Kidney (tissue), 22 donors: ENCODE measurements at places on chromosomes 12 and 14.

- no peaks in the 10 kb centered on the region for H3K36me3 ChIP-seq
- H3K4me1 ChIP-seq, result peaks cover 2% of the 10 kb centered on the region
- no peak overlapping the region for H3K27ac ChIP-seq
- no peak for DNase-seq
- no peak overlapping the region for H3K4me3 ChIP-seq
Observed at GRCh38 chr12:59080101-59080500, 159.8 kb upstream of the LRIG3 start.

- H3K4me3 ChIP-seq, result no peak overlapping the region
- H3K27ac ChIP-seq, result no peak overlapping the region
- no peaks in the 10 kb centered on the region for H3K27me3 ChIP-seq
Observed at GRCh38 chr12:112354399-112354798, 27.8 kb downstream of the HECTD4 start.

DNA sequence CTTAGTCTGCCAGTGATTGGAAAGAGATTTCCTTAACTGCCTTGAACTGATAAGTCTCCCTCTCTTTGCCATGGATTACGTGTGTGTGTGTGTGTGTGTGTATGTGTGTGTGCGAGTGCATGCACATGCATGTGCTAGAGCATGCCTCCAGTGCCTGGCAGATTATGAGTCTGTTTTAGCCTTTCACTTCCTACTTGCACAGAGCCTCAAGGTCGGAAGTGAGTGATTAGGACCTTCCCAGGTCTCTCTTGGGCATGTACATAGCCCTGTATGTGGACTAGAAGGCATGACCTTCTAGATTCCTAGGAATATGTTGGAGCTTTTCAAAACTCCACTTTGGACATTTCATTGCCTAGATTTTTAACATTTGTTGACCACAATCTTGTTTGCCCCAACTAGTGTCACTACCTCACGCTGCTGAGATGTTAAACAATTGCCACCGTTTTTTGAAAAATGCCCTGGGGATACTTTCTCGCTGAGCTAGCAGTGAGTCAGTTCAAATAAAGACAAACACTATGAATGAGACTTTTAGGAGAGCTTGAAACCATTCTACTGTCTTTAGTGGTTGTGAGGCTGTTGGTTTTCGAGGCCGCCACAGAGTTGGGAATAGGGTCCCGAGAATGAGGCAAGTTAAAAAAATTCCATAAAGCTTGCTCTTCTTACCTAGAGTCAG lies 28.2 kb downstream of the KIAA0586 start:
- no peaks in the 10 kb centered on the region for H3K27me3 ChIP-seq
- H3K36me3 ChIP-seq, result peaks cover 7% of the 10 kb centered on the region
- H3K27ac ChIP-seq, result no peak overlapping the region
- no peaks in the 10 kb centered on the region for H3K4me1 ChIP-seq

- no peaks in the 10 kb centered on the region for H3K27me3 ChIP-seq
- no peak overlapping the region for H3K4me3 ChIP-seq
- no peak overlapping the region for H3K27ac ChIP-seq
Observed at GRCh38 chr12:63206909-63207308, 55.9 kb upstream of the AVPR1A start.

- no peaks in the 10 kb centered on the region for H3K4me1 ChIP-seq
- no peaks in the 10 kb centered on the region for H3K36me3 ChIP-seq
Observed at GRCh38 chr12:131197490-131197889, 243.8 kb downstream of the ADGRD1 start.

- H3K4me1 ChIP-seq, result no peaks in the 10 kb centered on the region
- H3K27ac ChIP-seq, result no peak overlapping the region
- H3K4me3 ChIP-seq, result no peak overlapping the region
- no peak for DNase-seq
- H3K36me3 ChIP-seq, result no peaks in the 10 kb centered on the region
- H3K27me3 ChIP-seq, result no peaks in the 10 kb centered on the region
Observed at GRCh38 chr12:95517246-95517645, 34.0 kb downstream of the USP44 start.

DNA sequence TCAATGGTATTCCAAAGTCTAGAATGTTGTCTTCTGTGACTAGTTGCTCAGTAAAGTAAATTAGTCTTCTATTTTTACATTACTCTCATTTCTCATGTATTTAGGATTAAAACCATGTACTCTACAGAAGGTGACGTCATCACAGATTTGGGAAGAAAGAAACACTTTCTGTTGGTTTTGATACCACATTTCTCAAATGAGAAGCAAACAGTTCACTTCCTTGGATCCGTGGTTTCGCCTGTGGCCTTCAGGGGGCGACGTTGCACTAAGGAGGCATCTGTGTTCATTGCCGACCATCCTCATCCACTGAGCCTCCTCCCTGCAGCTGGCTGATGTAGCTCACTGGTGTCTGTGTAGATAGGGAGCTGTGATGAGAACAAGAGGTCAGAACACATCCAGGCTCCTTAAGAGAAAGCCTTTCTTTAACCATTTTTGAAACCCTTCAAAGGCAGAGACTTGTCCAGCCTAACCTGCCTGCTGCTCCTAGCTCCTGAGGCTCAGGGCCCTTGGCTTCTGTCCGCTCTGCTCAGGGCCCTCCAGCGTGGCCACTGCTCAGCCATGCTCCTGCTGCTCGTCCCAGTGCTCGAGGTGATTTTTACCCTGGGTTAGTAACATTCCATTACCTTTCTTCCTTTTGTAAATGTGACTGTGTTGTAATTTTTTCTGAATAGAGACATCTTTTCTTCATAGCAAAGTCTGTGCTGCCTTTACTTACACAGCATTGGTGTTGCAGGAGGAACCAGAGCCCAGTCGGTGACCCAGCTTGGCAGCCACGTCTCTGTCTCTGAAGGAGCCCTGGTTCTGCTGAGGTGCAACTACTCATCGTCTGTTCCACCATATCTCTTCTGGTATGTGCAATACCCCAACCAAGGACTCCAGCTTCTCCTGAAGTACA lies 220.6 kb upstream of the OR4E1 start:
- no peaks in the 10 kb centered on the region for H3K27me3 ChIP-seq
- no peaks in the 10 kb centered on the region for H3K4me1 ChIP-seq

DNA sequence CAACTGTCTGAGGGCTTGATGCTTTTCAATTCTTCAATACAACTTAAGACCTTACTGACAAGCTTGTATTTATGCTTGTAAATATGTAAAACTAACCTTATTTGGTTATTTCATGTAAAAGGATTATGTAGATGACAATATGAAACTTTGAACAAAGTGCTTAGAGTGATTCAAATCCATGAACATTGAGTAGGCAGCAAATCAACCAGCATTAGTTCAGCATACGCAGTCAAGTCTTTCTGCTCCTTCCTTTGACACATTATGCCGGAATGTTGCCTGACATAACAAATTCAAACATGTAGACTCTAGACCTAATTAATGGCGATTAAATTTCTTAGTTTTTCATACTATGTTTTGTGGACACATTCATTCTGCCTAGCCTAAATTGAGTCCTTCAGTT lies 105.2 kb downstream of the FGD4 start:
- no peak overlapping the region for H3K27ac ChIP-seq
- H3K36me3 ChIP-seq, result no peaks in the 10 kb centered on the region
- H3K27me3 ChIP-seq, result no peaks in the 10 kb centered on the region
- DNase-seq, result no peak
- H3K4me3 ChIP-seq, result peak overlapping the region; percentile 9

DNA sequence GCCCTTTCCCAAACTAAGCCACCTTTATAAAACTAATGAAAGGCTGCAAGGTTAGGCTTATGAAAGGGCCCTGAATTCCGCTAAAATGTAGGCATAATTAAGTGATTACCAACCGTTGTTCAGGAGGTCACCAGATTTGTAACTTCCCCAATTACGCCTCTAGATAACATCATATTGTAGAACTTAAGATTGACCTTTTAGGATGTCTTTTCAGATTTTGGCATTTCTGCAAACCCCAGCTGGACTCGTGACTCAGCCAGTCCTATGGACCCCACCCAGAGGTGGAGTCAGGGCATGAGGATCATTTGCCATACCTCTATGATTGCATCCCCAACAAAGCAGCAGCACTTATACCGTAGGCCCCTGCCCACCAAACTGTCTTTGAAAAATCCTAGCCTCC lies 3.7 kb upstream of the LPCAT3 start:
- H3K27me3 ChIP-seq, result no peaks in the 10 kb centered on the region
- H3K27ac ChIP-seq, result no peak overlapping the region
- no peaks in the 10 kb centered on the region for H3K36me3 ChIP-seq
- H3K4me3 ChIP-seq, result no peak overlapping the region
- H3K4me1 ChIP-seq, result no peaks in the 10 kb centered on the region

DNA sequence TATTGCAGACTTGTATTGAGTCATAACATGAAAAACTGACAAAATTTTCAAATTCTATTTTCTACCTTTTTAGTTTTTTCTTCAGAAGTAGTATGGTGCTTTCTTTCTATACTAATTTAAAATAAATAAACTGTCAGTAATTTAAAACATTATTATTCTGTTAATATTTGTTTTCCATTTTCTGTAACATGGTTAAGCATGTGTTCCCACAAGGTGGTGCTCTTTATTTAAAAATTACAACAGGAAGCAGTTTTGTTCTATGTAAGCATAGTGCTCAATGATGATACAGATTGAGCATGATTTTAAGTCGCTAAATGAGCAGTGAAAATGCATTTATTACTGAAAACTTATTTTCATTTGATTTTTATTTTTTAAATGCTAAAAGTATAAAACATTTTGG lies 114.6 kb downstream of the PPFIA2 start:
- H3K27ac ChIP-seq, result no peak overlapping the region
- no peaks in the 10 kb centered on the region for H3K36me3 ChIP-seq
- no peaks in the 10 kb centered on the region for H3K4me1 ChIP-seq
- no peak overlapping the region for H3K4me3 ChIP-seq

DNA sequence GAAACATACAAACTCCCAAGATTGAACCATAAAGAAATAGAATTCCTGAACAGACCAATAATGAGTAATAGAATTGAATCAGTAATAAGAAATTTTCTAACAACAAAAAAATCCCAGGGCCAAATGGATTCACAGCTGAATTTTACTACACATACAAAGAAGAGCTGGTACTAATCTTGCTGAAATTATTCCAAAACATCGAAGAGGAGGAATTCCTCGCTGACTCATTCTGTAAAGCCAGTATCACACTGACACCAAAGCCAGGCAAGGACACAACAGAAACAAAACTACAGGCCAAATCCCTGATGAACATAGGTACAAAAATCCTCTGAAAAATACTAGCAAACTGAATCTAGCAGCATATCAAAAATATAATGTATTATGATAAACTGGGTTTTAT lies 367.8 kb upstream of the CLEC14A start:
- H3K4me1 ChIP-seq, result no peaks in the 10 kb centered on the region
- H3K4me3 ChIP-seq, result no peak overlapping the region
- H3K27ac ChIP-seq, result no peak overlapping the region
- no peaks in the 10 kb centered on the region for H3K36me3 ChIP-seq
- no peaks in the 10 kb centered on the region for H3K27me3 ChIP-seq
- no peak for DNase-seq

DNA sequence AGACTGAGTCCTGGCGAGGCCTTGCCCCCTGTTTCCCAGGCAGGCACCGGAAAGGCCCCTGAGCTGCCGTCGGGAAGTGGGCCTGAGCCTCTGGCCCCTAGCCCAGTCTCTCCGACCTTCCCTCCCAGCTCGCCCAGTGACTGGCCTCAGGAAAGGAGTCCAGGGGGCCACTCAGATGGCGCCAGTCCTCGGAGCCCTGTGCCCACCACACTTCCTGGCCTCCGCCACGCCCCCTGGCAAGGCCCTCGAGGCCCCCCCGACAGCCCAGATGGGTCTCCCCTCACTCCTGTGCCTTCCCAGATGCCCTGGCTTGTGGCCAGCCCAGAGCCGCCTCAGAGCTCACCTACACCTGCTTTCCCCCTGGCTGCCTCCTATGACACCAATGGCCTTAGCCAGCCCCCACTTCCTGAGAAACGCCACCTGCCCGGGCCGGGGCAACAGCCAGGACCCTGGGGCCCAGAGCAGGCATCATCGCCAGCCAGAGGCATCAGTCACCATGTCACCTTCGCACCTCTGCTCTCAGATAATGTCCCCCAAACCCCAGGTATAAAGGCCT lies 10.9 kb downstream of the TNS2 start:
- peak overlapping the region; percentile 28 for H3K27ac ChIP-seq
- no peaks in the 10 kb centered on the region for H3K36me3 ChIP-seq
- no peaks in the 10 kb centered on the region for H3K4me1 ChIP-seq
- no peaks in the 10 kb centered on the region for H3K27me3 ChIP-seq
- H3K4me3 ChIP-seq, result no peak overlapping the region

DNA sequence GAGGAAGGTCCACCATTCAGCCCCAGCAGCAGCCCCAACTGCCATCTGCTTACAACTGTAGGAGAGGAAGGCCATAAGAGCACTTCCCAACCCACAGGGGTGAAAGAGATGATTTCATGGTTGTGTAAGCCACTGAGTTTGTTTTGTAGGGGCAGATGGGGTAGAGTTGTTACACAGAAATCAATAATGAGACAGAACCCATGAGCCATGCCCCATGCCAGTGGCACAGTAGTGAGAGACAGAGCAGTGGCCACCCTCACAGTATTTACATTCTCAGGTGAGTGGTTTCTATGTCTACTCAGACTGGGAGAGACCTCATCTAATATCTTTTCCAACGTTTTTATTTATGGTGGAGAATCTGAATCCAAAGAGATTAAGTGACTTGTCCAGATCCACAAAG lies 68.6 kb downstream of the NUAK1 start:
- H3K27ac ChIP-seq, result no peak overlapping the region
- H3K27me3 ChIP-seq, result no peaks in the 10 kb centered on the region
- no peaks in the 10 kb centered on the region for H3K4me1 ChIP-seq
- H3K36me3 ChIP-seq, result peaks cover 2% of the 10 kb centered on the region
- no peak for DNase-seq

DNA sequence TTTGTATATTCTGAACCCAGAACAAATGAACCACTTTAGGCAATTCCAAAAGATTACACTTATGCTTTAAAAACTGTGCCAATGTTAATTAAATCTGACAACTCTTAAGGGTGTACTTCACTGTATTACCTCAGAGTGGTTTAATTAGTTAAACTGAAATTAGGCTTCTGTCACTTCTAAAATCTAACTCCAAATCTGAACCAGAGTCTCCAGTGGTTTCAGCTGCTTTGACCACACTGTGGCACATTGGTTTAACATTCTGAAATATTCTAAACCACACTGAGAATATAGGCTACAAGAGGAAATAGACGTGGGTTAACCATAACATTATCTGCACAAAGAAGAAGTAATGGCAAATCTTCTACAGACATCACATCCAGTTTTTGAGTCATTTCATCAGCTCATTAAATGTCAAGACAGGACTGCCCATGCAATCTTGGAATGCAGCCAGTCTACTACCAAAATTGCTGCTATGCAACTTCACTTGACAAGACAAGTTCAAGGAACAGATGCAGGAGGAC lies 94.8 kb downstream of the LRP6 start:
- no peak for DNase-seq
- no peaks in the 10 kb centered on the region for H3K36me3 ChIP-seq
- no peak overlapping the region for H3K4me3 ChIP-seq
- H3K27me3 ChIP-seq, result no peaks in the 10 kb centered on the region
- no peak overlapping the region for H3K27ac ChIP-seq
